ENCODE measurements at places on chromosomes 5 and 9.

- DNase-seq, result no peak
These were observed 1.6 kb downstream of the TPRN start for GRCh38 chr9:137198902-137199283.

GRCh38 chr9:72909428-72909827 lies 43.4 kb downstream of the ALDH1A1 start:
- DNase-seq, result no peak

DNA sequence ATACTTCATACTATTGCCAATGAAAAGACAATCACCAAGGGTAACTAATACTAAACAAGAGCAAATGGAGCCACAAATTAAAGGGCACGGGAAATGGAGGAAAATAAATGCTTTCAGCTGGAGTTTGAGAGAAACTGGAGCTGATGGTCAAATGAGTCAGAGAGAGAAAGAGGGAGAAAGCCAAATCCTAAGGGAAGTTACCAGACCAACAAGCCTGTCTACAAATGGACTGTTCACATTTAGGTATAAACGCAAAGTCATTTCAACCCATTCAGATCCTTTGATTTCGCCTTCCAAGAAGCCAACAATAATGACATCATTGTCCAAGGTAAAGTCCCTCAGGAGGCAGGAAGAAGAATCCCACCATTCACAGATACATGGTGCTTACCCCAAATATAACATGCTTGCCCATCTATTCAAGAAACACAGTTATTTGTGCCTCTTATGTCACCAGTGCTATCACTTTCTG lies 351.8 kb downstream of the RAB3C start:
- no peak for DNase-seq

DNA sequence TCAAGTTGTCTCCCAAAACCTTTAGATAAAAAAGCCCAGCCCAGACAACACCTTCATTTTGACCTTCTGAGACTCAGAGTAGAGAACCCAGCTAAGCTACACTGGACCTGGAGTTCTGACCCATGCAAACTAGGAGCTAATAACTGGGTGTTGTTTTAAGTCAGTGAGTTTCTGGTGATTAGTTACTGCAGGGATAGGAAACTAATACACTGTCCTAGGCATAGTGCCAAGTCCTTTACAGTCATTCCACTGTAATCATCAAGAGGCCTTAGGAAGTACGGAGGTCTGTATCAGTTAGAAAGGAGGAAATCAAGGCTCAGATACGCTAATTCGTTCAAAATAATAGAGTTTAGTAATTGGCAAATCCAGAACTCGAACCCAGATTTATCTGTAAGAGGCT lies 197.9 kb downstream of the KCTD16 start:
- no peak for DNase-seq

- DNase-seq, result no peak
These were observed 82.2 kb downstream of the NRG2 start for GRCh38 chr5:139960723-139961383.

- no peak for DNase-seq
These were observed 19.6 kb upstream of the ARL15 start for GRCh38 chr5:54329731-54330709.

DNA sequence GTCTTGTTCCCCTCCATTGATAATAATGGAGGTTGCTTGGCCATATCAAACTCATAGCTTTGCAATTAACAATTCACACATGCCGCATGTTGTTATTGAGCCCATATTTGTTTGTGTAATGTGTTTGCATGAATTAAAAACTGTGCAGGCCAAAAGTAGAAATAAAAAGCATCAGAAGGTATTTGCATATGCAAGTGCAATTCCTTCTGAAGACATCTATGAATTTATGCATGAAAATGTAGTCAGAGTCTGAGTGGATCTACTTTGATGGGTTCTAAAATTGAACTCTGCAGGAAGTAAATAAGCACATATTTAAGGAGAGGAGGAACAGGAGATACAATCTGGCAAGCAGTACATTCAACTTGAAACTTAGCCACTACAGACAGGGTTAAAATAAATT lies 1004.6 kb upstream of the WWC1 start:
- no peak for DNase-seq

- DNase-seq, result no peak
These were observed 175.3 kb downstream of the SLF1 start for GRCh38 chr5:94793816-94794198.

- DNase-seq, result no peak
These were observed 29.8 kb upstream of the VCAN start for GRCh38 chr5:83441747-83442146.

- DNase-seq, result no peak
These were observed 69.1 kb downstream of the PPARGC1B start for GRCh38 chr5:149799119-149799623.

DNA sequence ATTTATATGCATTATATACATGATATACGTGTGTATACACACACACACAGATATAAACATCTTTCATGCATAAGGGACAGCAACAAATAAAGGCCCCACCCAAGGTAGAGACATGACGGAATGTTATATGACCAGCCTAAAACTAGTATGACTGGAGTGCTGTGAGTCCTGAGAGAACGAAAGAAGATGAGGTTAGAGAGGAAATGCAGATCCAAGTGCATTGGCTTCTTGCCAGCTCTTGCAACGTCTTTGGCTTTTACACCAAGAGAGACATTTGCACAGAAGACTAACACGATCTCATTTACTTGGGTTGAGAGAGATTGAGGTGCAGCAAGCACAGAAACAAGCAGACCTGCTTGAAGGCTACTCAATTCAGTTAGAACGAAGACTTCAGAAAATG lies 23.0 kb downstream of the CDH10 start:
- no peak for DNase-seq

GRCh38 chr5:40404613-40405012 lies 275.1 kb upstream of the PTGER4 start:
- DNase-seq, result no peak

DNA sequence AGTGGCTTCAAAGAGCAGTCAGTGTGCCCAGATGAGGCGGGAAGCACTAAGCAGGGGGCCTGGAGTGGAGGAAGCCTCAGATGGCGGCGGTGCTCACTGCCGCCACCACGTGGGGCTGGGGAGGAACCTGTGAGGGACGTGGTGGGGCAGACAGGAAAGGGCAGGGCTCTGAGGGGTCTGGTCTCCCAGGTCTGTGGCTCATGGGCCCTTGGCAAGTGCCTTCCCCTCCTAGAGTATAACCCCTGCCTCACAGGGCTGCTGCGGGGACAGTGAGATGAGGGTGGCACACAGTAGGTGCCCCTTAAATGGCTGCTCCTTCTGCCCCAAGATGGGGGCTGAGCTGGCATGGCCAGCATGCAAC lies 26.6 kb downstream of the NR5A1 start:
- DNase-seq, result no peak

DNA sequence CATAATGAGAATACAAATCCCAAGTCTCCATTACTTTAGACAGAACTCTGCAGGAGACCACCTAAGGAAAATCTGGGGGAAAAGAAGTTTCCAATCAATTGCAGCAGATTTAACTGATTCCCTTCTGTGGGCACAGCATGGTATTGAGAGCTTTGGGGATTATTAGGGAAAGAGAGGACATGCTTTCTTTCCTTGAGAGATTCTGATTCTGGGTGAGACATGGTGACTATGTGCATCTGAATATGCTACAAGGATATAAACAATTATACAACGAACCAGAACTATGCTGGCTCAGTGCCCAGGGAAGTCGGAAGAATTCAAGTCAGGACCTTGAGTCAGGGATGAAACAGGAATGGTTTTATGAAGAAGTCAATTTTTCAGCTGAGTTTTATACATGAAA lies 183.7 kb downstream of the PDE4D start:
- DNase-seq, result no peak

DNA sequence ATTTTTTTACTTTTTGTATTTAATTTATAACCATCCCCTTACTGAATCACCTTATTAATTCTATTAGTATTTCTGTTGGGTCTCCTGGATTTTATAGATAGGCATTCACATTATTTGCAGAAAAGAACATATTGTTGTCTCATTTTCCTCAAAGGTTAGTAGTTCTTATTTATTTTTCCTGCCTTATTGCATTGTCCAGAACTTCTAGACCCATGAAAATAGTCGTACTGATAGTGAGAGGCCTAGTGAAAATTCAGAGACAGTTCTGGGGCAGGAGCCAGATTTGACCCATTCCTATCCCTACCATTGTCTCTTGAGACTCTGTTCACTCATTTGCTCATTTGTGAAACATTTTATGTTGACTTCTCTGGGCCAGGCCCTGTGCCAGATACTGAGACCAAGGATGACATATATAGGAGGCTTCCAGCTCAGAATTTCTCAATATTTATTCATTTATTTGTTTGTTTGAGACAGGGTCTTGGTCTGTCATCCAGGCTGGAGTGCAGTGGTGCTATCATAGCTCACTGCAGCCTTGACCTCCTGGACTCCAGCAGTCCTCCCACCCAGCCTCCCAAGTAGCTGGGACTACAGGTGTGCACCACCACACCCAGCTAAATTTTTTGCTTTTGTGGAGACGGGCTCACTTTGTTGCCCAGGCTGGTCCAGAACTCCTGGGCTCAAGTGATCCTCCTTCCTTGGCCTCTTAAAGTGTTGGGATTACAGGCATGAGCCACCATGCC lies 34.7 kb downstream of the COL27A1 start:
- no peak for DNase-seq

DNA sequence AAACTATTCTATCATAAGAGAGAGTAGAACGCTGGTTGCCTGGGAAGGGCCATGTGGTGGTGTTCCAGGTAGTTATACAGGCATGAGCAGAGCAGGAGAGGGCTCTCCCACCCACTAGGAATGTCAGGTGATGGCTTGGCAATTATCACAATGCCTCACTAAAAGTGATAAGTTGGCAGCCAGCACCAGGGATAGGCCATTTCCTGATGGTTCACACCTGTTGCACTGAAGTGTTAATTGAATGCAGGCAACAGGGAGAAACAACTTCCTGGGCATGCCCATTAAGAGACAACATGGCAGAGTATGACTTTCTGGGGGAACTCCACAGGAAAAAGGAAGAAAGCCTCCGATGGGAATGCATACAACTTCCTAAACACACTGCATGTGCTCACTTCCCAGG lies 593.2 kb downstream of the ELAVL2 start:
- no peak for DNase-seq

GRCh38 chr5:173714551-173715428 lies 98.3 kb upstream of the BOD1 start:
- no peak for DNase-seq

DNA sequence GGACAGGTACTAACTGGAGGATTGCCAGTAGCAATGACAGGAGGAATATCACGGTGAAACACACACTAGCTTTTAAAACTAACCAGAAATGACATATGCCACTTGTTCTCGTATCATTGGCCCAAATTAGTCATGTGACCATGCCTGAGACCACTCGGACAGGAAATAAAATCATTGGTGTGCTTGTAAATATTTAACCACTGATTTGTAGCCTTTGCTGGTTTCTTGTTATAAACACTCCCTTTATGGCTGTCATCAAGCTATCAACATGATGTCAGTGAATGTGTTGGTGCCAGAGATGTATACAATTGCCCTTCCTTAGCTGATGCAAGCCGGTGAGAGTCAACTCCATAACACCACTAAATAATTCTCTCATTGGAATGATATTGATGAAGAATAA lies 123.7 kb upstream of the ANKH start:
- DNase-seq, result no peak

DNA sequence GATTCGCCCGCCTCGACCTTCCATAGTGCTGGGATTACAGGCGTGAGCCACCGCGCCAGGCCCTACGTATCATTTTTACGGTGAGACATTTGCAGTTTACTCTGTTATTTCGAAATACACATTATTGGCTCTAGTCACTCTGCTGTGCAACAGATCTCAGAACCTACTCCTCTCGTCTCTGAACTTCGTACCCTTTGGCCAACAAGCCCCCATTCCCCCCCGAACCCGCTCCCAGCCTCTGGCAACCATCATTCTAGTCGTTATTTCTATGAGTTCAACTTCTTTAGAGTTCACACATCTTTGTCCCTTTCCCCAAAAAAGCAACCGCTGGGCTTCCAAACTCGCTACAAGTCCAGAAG lies 735 bp downstream of the PTGR1 start:
- DNase-seq, result no peak

GRCh38 chr5:169218176-169218575 lies 82.8 kb downstream of the SLIT3 start:
- DNase-seq, result no peak

- DNase-seq, result no peak
These were observed 198.5 kb downstream of the DNAH5 start for GRCh38 chr5:13746026-13746425.

- no peak for DNase-seq
These were observed 54.8 kb upstream of the GPBP1 start for GRCh38 chr5:57119031-57119430.

DNA sequence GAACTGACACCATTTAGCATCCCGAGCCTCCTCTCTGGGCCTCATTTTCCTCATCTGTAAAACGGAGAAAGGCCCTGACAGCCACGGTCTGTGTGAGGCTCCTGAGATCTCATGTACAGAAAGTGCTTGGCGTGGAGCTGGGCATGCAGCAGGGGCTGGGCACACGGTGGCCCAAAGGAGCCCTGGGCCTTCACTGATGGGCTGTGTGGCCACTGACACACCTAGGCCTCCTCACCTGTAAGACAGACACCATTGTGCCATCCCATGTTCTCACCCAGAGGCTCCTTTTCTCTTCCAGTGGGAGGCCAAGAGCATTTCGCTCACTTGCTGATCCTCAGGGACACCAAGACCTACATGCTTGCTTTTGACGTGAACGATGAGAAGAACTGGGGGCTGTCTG lies 1.6 kb downstream of the ORM1 start:
- DNase-seq, result no peak

DNA sequence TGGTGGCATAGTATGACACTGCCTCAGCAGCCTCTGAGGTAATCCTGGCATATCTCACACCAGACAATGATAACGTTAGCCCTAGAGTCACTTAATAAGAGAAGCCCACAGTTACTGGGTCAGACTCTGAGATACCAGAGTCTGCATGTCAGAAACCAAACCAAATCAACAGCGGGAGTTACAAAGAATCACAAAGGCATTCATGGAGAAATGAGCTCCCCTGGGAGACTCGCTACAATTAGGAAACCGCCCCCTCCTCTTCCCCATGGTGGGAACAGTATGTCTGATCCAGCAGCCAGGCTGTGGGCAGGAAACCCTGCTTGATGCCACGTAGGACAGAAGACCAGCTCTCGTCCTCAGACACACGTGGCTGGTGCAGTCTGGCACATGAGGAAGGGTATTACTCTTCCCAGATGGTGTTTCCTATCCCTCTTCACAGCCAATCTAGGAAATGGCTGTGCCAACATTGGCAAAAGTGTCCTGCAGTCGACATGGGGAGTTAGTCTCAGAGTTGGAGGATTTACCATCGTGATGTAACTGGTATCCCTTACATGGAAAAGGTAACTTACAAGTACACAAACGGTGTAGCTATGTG lies 485.4 kb downstream of the ZNF608 start:
- DNase-seq, result no peak
